ENCODE measurements at places on chromosomes 5 and 9. TPM values are rescaled to one million over a fixed set of nuclear protein-coding genes. Genes with fewer than 3 reads are reported as not detected.

DNA sequence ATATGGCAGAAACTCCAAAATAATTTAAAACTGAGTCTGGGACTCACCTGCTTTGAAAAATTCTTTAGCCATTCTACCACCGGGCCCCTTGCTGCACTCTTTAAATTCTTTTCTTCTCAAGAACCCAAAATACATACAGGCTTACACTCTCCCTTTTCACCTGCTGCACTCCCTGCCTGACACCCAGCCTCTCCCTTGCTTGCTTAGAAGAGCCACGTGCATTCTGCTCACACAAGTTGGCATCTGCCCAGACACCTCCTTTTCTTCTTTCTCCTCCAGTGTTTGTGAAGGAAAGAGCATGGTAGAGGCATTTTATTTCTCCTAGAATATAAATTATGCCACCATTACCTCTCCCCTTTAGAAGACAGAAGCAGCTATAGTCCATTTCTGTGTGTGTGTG, 39.0 kb upstream of the AOPEP start:
- no peaks in the 10 kb centered on the region for H3K27me3 ChIP-seq
- H3K36me3 ChIP-seq = no peaks in the 10 kb centered on the region
- no peaks in the 10 kb centered on the region for H3K4me1 ChIP-seq
- H3K27ac ChIP-seq = no peak overlapping the region

DNA sequence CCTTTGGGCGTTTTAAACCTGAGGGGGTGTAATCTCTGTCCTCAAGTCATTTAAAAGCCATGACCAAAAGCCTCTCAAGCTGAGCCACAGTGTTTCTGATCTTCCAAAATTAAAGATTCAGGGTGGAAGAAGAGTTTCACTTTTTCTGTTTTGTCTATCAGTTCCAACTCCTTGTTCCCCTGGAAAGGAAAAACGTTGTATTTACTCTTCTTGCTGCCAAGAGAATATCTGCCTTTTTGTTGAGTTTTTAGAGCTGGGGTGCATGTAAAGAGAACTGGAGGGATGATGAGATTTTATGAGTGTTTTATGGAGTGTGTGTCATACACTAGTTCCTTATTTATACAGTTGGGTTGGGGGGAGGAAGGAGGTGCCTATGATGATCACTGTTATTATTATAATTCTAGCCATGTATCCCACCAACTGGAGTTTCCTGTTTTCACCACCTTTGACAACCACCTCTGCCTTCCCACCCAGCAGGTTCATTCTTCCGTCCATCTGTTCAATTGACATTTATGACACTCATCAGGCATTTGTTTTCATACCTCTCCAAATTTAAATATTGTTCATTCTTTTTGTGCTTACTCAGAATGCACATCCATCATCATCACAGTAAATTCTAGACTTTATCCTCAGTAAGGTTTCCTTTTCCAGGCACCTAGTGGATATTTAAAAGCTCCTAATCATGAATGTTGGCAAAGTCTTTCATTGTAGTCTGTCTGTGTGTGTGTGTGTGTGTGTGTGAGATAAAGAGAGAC, 97.9 kb upstream of the MPDZ start:
- H3K4me3 ChIP-seq = no peak overlapping the region
- DNase-seq = no peak
- H3K27me3 ChIP-seq = no peaks in the 10 kb centered on the region
- H3K36me3 ChIP-seq = no peaks in the 10 kb centered on the region

GRCh38 chr9:134778841-134779411, 101.7 kb upstream of the FCN2 start:
- peak; percentile 75 for DNase-seq
- H3K4me3 ChIP-seq = no peak overlapping the region
- H3K27me3 ChIP-seq = peaks cover 99% of the 10 kb centered on the region
- H3K36me3 ChIP-seq = no peaks in the 10 kb centered on the region

The PITX1 gene
- total RNA-seq = 27.8 TPM

DNA sequence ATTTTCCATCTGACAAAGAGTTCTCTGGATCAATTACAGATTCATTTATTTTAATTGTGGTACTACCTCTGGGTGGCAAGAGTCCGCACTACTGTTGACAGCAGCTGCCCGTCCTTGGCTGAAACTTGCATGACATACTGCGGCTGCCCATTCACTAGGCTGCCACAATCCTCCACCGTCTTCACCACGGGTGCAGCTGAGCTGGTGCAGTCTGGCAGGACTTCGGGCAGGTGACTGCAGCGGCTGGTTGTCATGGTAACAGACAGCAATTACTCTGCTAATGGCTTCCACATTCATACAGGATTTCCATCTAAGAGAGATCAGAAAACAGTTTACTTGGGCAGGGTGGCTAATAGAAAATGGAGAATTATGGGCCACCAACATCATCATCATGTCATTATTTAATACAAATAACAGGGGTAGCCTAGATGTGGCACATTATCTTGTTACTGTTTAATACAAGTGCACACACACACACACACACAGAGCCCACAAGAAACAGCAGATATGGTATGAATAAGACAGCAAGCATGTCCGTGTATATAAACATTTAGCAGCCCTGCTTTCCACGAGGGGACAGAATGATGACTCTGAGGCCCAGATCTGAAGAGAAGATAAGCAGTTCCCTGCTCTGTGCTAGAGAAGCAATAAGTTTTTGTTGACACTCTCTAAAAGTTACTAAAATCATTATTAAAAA, 112.3 kb downstream of the MARCHF3 start:
- H3K27ac ChIP-seq = peak overlapping the region; percentile 53
- H3K27me3 ChIP-seq = no peaks in the 10 kb centered on the region
- H3K36me3 ChIP-seq = no peaks in the 10 kb centered on the region
- H3K4me1 ChIP-seq = peaks cover 19% of the 10 kb centered on the region

- no peak for DNase-seq
- H3K27ac ChIP-seq = no peak overlapping the region
- peaks cover 9% of the 10 kb centered on the region for H3K4me1 ChIP-seq
- no peak overlapping the region for H3K4me3 ChIP-seq
- H3K27me3 ChIP-seq = peaks cover 11% of the 10 kb centered on the region
- no peaks in the 10 kb centered on the region for H3K36me3 ChIP-seq
Measured at GRCh38 chr5:154470947-154471870, 6.8 kb downstream of the HAND1 start.

The IFNA13 gene
- not detected for total RNA-seq

DNA sequence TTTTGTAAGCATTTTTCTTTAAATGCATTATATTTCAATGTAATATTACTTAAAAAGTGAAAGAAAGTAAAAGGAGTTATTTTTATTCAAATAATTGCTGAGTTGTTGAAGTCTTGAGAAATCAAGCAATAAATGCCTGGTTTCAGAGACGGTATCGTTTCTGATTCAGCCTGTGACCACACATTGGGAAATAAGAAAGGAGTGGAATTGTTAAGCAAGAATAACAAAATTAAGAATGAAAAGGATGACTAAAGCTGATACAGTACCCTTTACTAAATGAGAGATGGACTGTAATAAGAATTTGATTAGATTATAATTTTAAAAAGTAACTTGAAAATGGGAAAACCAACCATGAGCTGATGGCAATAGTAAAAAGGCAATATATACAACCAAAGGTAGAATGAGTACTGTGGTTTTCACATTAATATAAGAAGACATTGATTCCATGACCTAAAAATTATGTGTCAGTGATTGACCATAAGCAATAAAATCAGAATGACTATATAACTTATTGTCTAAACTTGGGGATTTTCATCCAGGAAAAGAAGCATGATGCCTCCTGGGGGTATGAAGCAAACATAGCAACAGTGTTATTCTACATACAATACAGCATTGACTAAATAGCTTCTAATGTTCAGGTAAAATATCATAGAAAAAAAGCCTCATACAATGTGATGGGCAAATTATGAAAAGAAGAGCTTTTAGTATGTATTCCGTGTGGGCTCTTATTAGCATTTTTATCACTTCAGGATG, 101.9 kb upstream of the PRDM9 start:
- H3K27me3 ChIP-seq = no peaks in the 10 kb centered on the region
- no peak overlapping the region for H3K27ac ChIP-seq
- DNase-seq = no peak
- H3K4me3 ChIP-seq = no peak overlapping the region
- 0 out of 2 replicates have a peak, but pooled peaks cover under 1% of the 10 kb centered on the region for H3K4me1 ChIP-seq
- no peaks in the 10 kb centered on the region for H3K36me3 ChIP-seq

The PCDHGB2 gene
- total RNA-seq = 0.28 TPM
